ENCODE measurements at places on chromosomes 7 and 10. TPM values are rescaled to one million over a fixed set of nuclear protein-coding genes. Genes with fewer than 3 reads are reported as not detected.
A peak's percentile ranks its signal among the peaks of the same experiment; 100 is the strongest.

DNA sequence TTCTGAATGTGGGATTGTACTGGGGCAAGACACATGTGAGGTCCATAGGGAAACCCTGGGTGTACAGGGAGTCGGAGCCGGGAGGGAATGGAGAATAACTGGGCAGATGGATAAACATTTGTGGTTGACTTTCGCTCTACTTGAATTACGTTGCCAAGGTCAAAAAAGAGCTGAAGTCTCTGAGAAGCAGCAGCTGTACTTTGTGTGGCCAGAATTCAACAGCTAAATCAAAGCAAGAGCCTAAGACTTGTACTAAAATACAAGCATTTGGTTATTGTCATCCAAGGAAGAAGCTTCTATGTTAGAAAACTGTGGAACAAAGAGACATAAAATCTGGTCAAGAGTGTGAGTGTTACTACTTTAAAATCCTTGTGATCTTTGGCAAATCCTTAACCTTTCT is 457.2 kb downstream of the ARL4A start:
- no peaks in the 10 kb centered on the region for H3K36me3 ChIP-seq
- DNase-seq: no peak
- no peaks in the 10 kb centered on the region for H3K27me3 ChIP-seq
- H3K27ac ChIP-seq: no peak overlapping the region
- H3K4me3 ChIP-seq: no peak overlapping the region

DNA sequence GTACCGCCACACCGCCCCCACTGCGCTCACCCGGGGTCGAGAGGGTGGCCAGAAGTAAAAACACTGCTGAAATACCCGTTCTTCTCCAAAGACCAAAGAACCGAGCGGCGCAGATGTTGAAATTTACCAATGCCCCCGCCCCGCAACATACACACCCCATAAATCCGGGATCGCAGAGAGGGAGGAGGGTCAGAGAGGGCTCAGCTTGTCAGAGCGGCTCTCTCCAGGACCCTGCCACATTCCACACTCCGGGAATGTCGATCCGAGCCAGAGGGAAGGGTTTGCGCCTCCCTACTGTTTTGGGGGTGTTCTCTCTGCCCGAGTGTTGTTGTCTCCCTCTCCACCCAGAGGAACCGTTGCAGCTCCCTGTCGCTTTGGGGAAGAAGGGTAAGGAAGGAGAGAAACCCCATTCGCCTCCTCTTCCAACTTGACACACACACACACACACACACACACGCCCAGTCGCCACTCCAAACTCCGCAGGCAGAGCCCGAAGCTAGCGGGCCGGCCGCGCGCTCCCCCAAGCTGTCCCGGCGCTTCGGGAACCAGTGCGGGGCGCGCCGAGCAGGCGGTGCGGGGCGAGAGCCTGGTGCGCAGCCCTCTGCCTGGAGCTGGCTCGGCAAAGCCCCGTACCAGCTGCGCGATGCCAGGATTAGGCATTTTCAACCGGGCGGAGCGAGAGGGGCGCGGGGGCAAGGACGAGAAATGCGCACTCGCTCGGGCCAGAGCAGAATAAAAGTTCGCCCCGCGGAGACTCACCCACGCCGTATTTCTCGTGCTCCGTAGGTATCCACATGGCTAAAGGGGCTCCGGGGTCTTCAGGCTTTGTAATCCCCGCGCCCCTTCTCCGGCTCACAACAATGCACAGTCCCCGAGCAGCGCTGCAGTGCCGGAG is 609 bp downstream of the DOCK4 start:
- peaks cover 21% of the 10 kb centered on the region for H3K4me1 ChIP-seq
- DNase-seq: peak; percentile 61
- H3K36me3 ChIP-seq: no peaks in the 10 kb centered on the region
- peak overlapping the region; percentile 83 for H3K4me3 ChIP-seq

DNA sequence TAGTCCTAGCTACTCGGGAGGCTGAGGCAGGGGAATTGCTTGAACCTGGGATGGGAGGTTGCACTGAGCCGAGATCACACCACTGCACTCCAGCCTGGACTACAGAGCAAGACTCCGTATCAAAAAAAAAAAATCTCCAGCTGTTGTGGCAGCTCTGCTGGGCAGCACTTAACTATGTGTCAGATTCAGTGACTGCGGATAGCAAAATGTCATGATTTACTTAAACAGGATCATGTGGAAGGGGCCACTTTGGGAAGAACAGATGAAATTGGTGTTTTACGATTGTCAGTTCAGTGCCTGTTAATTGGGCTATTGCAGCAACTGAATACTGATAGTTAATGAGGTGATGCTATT is 15.3 kb downstream of the OGDH start:
- no peaks in the 10 kb centered on the region for H3K27me3 ChIP-seq
- peaks cover 16% of the 10 kb centered on the region for H3K36me3 ChIP-seq
- no peak overlapping the region for H3K4me3 ChIP-seq
- DNase-seq: no peak

The SERPINE1 gene
- total RNA-seq: 0.48 TPM

The FAM25G gene
- not detected for total RNA-seq

The ZNF32 gene
- 28.9 TPM for total RNA-seq

The SRRM3 gene
- not detected for total RNA-seq
